ENCODE measurements at places on chromosomes 6 and 20.

DNA sequence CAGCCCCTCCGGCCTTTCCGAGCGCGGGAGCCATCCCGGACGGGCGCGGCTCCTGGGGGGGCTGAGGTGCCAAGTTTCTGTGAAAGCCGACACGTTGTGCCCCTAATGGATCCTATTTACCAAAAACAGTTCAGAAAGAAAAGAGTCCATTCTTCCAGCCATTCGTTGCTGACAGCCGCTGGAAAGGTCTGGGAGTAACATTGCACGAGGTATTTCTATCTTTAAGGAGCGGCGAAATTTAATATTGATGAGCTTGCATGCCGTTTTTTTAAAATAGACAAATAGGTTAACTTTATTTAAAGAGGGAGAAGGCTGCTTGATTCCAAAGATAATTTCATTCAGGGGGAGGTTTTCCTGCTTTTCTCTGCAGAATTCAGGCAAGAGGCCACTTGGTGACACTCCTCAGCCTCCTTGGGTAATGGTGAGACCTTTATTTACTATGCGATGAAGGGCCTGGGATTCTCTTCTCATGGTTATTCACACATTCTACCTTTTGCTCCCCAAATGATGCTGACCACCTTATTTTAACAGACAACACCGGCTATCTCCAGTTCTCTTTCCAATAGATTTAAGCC, 988 bp downstream of the TIAM2 start:
- no peak for DNase-seq

GRCh38 chr6:123598011-123598410, 38.7 kb downstream of the TRDN start:
- DNase-seq, result no peak

- DNase-seq, result peak; percentile 32
Measured at GRCh38 chr20:32332614-32333013, 25.5 kb upstream of the ASXL1 start.

DNA sequence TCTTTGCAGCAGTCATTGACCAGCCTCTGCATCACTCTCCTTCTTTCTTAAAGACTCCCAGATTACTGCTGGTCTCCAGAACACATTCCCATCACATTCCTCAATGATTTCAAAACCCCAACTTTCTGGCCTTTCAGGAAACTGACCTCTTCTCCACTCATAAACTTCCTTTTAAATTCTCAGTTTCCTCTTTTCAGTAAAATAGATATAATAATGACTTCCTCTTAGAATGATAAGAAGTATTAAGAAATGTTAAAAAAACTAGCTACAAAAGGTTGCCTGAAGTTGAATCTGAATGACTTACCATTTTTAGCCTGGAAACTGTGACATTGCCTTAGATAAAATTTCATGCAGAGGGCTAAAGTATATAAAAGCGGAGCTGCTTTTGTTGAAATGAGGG, 239.3 kb downstream of the OGFRL1 start:
- no peak for DNase-seq

- no peak for DNase-seq
Measured at GRCh38 chr6:89199579-89199978, 17.6 kb downstream of the GABRR1 start.

- peak; percentile 27 for DNase-seq
Measured at GRCh38 chr6:7051780-7052442, 55.9 kb upstream of the RREB1 start.

GRCh38 chr6:37503309-37503965, 3.7 kb upstream of the CCDC167 start:
- no peak for DNase-seq

GRCh38 chr6:163844761-163845160, 430.2 kb downstream of the QKI start:
- DNase-seq, result no peak

All from activated CD4-positive, alpha-beta T cell treated with anti-CD3 and anti-CD28 coated beads, Interleukin-10, Interleukin-2, amounts not matched to agents 100 ng/mL and 50 ng/mL, durations not matched to agents 16 hours and 8 hours (primary cell).